ENCODE measurements at places on chromosomes 13 and 19.

- no peak for DNase-seq
Measured at GRCh38 chr13:44868397-44868796, 120.9 kb downstream of the NUFIP1 start.

- DNase-seq: no peak
Measured at GRCh38 chr19:38792250-38793111, 3.5 kb downstream of the LGALS7B start.

GRCh38 chr13:50124536-50125303 lies 109.5 kb downstream of the KCNRG start:
- DNase-seq: peak; percentile 63

- no peak for DNase-seq
Measured at GRCh38 chr13:47146136-47146535, 249.3 kb upstream of the HTR2A start.

DNA sequence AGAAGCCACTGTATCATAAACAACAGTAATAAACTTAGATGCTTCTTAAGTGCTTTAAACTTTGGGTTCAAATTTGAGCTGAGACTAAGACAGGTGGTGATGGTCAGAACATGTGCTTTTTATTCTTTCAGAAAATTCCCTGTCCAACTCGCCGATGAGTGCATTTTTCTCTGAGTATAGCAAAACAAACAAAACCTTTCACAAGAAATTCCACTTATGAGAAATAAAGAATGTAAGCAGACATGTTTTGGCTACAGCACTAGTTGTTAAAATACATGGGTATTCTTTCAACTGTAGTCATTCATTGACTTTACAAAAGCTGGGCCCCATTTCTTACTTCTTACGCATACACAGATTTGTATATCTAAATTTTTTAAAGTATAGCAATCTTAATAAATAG lies 125.6 kb downstream of the SPRY2 start:
- DNase-seq: no peak

DNA sequence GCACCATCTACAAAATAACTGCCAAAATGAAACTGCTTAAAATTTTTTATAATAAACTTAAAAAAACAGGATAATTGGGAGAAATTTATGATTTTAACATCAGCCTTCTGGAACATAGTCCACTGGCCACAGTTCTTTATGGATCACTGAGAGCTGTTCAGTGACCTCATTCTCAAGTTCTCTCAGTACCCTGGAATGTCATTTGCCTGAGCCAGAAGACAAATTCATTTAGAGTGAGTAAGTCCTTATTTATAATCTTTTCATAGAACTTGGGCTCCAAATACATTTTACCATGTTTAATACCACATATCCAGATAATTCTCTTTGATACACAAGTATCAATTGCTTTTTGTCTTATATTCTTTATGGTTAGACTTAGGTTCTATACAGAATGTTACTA lies 87.6 kb downstream of the CAB39L start:
- DNase-seq: no peak

- no peak for DNase-seq
Measured at GRCh38 chr13:76425935-76426334, 460.3 kb downstream of the KCTD12 start.

GRCh38 chr13:31538067-31539042 lies 201.0 kb upstream of the RXFP2 start:
- DNase-seq: peak; percentile 1

DNA sequence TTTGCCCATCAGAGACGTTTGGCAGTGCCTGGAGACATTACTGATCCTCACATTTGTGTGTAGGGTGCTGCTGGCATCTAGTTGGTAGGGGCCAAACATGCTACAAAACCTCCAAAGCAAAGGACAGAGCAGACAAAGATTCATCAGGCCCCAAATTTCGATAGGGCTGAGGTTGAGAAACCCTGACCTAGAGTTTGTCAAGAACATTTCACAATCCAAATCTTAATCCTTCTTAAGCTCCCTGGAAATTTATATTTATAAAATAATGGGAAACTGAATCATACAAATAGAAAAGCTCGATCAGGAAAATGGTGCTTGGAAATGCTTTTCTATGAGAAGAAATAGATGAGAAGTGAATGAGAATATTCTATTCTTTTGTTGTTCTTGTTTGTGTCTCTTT lies 273.6 kb downstream of the DCT start:
- no peak for DNase-seq

DNA sequence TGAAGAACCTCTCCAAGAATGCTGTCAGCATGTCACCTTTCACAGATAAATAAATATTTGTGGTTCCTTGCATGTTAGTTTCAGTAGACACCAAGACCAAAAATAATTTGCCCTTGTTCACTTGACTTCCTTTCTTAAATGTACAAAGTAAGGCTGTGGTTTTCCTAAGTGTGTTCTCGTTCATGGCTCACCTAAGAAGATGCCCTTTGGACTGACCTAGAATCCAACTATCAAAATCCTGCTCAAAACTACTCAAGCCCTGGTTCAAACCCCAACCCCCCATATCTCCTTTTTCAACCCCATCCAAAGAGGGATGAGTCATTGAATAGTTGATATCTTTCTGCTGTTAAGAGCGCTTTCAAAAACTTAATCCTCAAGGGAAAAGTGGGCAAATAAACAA lies 247.8 kb upstream of the ZNF507 start:
- no peak for DNase-seq

DNA sequence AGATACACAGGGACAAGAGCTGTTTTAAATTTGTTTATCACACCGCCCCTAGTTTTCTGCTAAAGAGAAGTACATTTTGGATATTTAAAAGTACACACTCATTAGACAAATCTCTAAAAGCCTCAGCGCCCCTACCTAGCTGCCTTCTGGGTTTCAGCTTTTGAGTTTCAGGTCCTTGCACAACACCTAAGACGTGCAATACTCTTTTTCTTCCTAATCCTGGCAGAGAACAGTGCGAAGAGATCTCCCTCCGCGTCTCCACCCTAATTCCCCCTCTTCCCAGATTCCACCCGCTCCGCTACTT lies 421 bp upstream of the KLF5 start:
- no peak for DNase-seq

GRCh38 chr13:83503424-83503823 lies 378.9 kb downstream of the SLITRK1 start:
- no peak for DNase-seq

- no peak for DNase-seq
Measured at GRCh38 chr19:34088292-34088691, 84.0 kb upstream of the LSM14A start.

All from NCI-H2081 (cell line).